H54 (cell line): ENCODE measurements at places on chromosomes 2 and 18.

- no peak for DNase-seq
Measured at GRCh38 chr2:199994371-199994770, 39.0 kb downstream of the MAIP1 start.

- DNase-seq: no peak
Measured at GRCh38 chr18:10131460-10132395, 217.9 kb downstream of the VAPA start.

DNA sequence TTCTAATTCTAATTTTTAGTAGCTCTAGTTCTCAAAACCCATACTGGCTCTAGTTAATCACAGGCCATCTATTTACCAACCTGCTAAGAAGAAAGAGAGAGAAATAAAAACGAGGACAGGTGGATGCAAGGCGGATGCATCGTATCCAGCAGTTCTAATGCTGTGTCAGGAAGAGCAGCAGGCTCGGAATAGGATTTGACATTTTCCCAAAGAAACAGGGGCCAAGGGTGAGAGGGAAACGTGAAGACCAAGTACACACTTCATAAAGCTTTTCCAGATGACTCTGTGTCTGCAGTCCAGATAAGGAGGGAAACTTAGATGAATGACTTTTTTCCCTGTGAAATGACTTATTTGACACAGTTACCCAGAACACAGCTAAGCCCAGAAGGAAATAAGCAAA lies 117.5 kb downstream of the ESCO1 start:
- DNase-seq: no peak

GRCh38 chr2:205730191-205730590 lies 47.9 kb downstream of the NRP2 start:
- no peak for DNase-seq

GRCh38 chr2:133292259-133292658 lies 276.0 kb downstream of the NCKAP5 start:
- no peak for DNase-seq

- no peak for DNase-seq
Measured at GRCh38 chr18:59915606-59916005, 15.8 kb downstream of the PMAIP1 start.

DNA sequence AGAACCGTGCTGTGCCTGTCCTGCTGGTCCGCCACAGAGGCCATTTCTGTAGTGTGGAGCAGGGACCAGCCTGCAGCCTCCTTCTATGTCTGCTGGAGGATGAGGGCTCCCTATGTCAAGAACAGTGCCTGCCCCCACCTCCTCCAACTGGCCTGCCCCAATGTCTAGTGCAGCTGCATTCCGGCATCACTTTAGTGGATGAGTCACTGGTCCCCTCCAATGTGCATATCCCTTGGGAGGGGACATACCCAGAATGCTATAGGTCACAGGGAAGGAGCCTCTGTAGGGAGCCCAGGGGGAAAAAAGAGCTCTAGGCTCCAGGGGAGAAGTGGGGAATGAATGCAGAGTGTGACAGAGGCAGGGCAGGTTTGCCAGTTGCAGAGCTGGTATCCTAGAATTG lies 219.6 kb downstream of the CELF4 start:
- no peak for DNase-seq

DNA sequence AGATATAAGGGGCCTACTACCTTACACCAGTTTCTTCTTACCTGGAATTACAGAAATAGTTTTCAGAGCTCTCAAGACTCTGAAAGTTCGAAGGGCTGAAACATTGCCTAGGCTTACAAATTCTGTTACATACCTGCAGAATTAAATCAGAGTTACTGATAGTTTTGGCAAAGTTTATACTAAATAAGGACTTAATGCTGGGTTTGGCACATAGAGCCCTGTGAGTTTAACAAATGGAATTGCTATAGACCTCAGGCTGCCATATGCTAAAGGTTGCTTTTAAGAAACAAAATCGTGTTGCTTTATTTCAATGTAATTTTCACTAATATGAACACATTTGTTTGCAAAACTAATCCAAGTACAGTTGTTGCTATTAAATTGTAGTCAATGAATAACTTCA lies 40.1 kb downstream of the SCN3A start:
- DNase-seq: no peak

DNA sequence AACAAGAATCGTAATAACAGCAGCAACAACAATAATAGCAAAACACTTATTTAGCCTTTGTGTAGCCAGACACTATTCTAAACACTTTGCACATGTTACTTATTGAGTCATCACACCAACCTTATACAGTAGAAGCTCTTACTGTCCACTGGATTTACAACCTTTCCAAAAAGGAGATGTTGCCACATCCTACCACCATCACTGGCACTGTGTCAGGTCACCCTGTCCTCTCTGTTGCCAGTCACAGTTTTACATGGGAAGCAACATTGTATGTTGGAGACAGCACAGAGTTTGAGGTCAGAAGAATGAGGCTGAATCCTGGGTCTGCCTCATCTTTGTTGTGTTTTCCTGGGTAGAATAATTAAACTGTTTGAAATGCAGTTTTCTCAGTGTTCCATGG lies 201.4 kb upstream of the EPAS1 start:
- DNase-seq: no peak

DNA sequence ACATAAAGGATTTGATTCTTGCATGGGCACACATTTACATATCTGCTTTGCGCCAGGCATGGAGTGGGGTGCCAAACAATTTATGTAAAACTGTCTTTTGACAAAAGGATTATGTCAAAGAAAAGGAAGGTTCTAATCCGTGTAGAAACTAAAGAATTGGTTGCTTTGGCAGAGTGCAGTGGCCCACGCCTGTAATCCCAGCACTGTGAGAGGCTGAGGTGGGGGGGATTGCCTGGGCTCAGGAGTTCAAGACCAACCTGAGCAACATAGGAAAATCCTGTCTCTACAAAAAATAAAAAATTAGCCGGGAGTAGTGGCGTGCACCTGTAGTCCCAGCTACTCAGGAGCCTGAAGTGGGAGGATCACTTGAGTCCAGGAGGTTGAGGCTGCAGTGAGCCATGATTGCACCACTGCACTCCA lies 1.1 kb upstream of the MTERF4 start:
- no peak for DNase-seq

- DNase-seq: no peak
Measured at GRCh38 chr18:76405681-76406356, 89.2 kb downstream of the ZNF516 start.

- DNase-seq: no peak
Measured at GRCh38 chr2:208982831-208983230, 441.0 kb upstream of the MAP2 start.

GRCh38 chr2:68516051-68516955 lies 48.9 kb downstream of the APLF start:
- no peak for DNase-seq

DNA sequence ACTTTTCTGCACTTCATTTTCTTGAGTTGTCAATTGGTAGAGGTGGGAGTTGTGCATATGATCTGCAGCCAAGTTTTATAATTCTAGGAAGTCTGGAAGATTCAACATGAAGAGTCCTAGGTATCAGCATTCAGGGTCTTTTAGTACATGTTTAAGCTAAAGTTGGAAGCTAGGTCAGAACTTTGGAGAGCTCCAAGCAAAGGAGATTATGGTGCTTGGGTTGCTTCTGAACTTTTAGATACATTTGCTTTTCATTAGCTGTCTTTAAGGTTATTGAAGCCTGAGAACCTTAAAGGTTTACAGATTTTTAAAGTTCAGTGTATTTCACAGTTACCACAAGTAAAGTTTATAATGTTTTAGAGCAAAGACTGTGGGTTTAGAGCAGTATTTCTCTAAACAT lies 85.5 kb downstream of the EPC2 start:
- no peak for DNase-seq

- no peak for DNase-seq
Measured at GRCh38 chr2:236981701-236982485, 103.8 kb upstream of the COPS8 start.

- no peak for DNase-seq
Measured at GRCh38 chr2:63218800-63219526, 168.3 kb downstream of the OTX1 start.

GRCh38 chr2:47815764-47816163 lies 32.8 kb downstream of the MSH6 start:
- no peak for DNase-seq

DNA sequence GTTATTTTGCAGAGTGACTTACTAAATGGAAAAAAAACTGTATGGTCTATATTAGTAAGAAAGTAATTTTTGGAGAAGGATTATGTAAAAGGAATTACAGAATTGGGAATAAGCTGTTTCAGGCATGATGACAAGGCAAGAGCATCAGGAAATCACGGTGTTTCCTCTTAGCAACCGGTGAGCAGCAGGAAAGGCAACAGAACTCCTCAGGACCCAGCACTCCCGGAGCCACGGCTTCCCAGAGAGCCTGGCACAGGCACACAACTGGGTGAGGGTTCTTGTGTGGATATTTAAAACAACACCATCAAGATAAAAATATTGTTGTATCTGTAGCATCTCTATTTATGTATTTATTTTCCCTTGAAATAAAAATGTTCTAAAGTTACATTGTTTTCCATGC lies 34.4 kb downstream of the CYP27C1 start:
- DNase-seq: no peak

GRCh38 chr2:84925336-84925723 lies 19.9 kb downstream of the TMSB10 start:
- no peak for DNase-seq

- no peak for DNase-seq
Measured at GRCh38 chr2:239295377-239296019, 105.3 kb downstream of the HDAC4 start.

- DNase-seq: no peak
Measured at GRCh38 chr18:61031626-61032025, 301.6 kb upstream of the CDH20 start.

GRCh38 chr2:45776160-45776955 lies 124.9 kb downstream of the PRKCE start:
- DNase-seq: no peak

DNA sequence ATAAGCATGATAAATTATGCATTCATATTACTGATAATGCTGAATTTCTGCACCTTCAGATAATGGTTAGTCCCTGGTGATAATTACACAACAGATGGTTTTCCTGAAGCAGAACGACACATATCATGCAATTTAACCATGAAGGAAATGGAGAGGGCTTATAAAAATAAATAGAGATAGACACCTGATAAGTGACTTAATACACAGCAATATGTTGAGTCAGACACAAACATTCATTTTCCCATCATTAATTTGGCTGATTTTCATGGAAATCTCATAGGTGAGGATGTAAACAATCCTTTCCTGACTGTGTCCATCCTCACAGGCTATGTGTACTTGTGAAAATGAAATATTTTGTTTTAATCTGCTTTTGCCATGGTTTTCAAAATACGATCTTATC lies 36.9 kb upstream of the DSEL start:
- no peak for DNase-seq

DNA sequence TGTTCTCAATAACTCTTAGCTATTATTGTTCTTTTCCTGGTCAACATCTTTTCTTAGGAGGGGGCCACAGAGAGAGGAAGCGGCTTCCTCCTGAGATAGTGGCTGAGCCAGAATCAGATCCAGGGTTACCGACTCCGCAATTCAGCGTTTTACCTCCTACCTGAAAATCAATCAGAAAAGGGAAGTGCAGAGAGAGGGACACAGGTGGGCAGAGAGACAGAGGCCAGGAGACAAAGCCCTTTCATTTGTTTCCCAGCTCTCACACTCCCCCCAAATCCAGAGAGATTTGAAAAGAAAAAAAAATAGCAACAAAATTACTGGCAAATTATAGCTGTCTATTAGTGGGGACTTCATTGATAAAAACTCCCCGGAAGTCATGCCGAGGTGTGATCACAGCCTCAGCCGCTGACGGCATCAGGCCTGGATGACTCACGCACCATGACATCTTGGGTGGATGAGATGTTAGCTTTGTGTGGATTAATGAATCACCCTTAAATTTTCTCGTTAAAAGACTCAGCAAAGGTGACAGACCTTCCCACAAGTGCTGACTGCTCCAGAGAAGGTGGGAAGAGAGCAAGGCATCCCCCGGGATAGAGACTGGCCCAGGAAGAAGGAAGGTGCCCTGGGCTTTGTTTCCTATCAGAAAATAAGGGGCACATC lies 120.7 kb downstream of the LOXHD1 start:
- DNase-seq: peak; percentile 62

GRCh38 chr18:47574966-47575365 lies 323.5 kb upstream of the SKOR2 start:
- DNase-seq: no peak

- DNase-seq: no peak
Measured at GRCh38 chr18:3286159-3286558, 24.2 kb downstream of the MYL12B start.

DNA sequence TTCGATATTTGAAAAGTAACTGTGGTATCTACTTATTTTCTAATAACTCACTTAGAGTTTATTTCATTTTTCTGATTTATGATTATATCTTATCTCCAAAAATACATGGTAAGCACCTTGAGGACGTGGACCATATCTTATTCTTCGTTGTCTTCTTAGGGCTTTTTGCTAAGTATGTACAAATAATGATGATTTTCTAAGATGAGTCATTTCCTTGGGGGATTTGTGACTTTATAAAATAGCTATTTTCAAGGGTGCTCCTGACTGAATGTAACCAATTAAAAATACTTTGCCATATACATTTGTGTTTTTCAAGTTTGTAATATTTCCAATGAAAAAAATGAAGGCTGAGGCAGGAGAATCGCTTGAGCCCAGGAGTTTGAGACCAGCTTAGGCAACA lies 56.3 kb downstream of the GREB1L start:
- no peak for DNase-seq

DNA sequence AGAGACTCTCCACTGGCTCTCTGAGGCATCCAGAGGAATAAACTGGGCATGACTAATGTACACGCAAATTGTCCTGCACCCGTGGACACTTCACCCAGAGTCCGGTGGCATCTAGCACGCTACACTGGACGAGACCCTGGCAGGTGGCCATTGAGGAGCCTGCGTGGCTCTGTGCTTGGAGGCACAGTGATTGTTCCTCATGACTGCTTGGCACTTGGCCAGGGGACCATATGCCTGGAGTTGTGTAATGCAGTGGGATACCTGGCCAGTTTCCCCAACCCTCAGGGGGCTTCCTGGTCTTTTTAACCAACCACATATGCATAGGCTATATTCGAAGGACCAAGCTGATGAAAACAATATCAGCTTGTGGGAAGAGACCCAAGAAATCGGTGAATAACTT lies 66.6 kb downstream of the MTCL1 start:
- DNase-seq: no peak

- no peak for DNase-seq
Measured at GRCh38 chr2:33384599-33384961, 91.9 kb upstream of the RASGRP3 start.

DNA sequence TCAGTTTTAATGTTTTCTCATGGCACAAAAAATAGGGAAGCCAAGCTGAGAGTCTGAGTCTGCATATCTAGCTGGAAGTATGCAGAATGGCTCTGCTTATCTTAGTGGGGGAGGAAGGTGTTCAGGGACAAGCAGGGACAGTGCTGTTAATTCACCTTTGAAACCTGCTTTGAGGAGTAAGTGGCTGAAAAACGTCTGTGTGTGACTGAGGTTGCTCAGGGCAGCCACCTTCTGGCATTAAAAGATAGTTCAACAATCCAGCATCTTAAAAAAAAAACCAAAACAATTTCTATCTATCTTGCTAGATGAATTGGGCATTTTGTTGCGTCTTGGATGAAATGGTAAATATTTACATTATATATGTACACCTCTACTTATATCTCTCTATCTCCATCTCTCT lies 2.0 kb upstream of the TRPM8 start:
- DNase-seq: no peak

- no peak for DNase-seq
Measured at GRCh38 chr2:44616667-44617155, 255.0 kb downstream of the CAMKMT start.
